HFFc6 (cell line): ENCODE measurements at places on chromosomes 6 and 20. TPM values are rescaled to one million over a fixed set of nuclear protein-coding genes. Genes with fewer than 3 reads are reported as not detected.
A peak's percentile ranks its signal among the peaks of the same experiment; 100 is the strongest.

- DNase-seq, result no peak
Measured at GRCh38 chr6:166281104-166281503, 27.1 kb downstream of the PRR18 start.

- no peak for DNase-seq
Measured at GRCh38 chr6:43070028-43070632, 6.0 kb upstream of the PTK7 start.

SOBP gene
- total RNA-seq, result 0.12 to 0.15 TPM in 2 of 3 replicates, not detected in the other

RRAGD gene
- total RNA-seq, result not detected in 3 replicates

DNA sequence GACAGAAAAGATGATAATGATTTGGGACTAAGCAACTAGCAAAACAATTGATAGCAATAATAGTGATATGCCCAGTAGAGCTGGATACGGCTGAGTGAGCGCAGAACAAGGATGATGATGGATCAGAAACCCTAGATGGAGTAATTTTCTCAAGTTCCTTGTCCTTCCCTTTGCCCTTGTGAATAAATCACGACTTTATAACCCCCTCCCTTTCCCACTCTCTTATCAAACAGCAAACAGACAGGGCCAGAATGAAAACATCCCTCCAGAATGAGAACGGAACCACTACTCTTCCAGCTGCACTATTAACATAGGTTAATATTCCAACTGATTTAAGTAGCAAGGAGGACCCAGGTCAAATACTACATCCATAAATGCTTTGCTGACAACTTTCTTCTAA lies 1.3 kb upstream of the MTFR2 start:
- DNase-seq, result no peak

- peak; percentile 12 for DNase-seq
Measured at GRCh38 chr6:85756982-85757381, 114.3 kb upstream of the SYNCRIP start.

FAM83C gene
- not detected in 3 replicates for total RNA-seq

GRCh38 chr6:84019842-84020211 lies 13.7 kb upstream of the MRAP2 start:
- DNase-seq, result no peak

- no peak for DNase-seq
Measured at GRCh38 chr20:56392881-56393482, 537 bp downstream of the CSTF1 start.

- no peak for DNase-seq
Measured at GRCh38 chr6:111664565-111665030, 58.9 kb upstream of the TRAF3IP2 start.

DNA sequence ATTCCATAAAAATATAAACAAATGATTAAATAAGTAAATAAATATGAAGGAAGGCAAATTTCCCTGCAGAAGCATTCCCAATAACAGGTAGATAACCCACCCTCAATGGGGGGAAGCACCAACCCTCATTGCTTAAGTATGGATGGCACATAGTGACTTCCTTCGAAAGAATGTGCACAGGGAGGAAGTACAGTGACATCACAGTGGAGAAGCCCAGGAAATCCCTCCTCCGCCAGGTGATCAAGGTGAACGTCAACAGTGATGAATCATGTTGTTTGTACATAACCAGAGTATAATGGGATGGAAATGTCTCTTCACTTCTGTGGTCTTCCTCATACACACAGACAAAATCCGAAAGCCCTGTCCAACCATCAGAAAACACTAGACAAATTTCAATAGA lies 267.9 kb downstream of the THBS2 start:
- no peak for DNase-seq

DNA sequence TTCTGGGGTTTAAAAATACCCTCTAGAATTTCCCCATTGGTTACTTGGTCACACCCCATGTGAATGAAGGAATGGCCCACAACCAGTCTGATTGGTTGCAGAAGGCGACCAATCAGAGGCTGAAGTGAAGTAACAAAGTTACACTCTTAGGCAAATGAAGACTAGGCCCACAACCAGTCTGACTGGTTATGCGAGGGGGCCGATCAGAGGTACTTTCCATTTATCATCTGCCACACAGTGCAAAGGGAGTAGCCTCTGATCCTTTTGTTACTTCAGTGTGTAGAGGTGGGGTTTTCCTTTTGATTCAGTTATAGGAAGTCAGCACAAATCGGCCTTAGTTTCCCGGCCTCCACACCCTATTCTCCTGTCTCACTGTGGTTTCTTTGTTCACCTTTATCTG lies 61.2 kb upstream of the SGK1 start:
- no peak for DNase-seq

DNA sequence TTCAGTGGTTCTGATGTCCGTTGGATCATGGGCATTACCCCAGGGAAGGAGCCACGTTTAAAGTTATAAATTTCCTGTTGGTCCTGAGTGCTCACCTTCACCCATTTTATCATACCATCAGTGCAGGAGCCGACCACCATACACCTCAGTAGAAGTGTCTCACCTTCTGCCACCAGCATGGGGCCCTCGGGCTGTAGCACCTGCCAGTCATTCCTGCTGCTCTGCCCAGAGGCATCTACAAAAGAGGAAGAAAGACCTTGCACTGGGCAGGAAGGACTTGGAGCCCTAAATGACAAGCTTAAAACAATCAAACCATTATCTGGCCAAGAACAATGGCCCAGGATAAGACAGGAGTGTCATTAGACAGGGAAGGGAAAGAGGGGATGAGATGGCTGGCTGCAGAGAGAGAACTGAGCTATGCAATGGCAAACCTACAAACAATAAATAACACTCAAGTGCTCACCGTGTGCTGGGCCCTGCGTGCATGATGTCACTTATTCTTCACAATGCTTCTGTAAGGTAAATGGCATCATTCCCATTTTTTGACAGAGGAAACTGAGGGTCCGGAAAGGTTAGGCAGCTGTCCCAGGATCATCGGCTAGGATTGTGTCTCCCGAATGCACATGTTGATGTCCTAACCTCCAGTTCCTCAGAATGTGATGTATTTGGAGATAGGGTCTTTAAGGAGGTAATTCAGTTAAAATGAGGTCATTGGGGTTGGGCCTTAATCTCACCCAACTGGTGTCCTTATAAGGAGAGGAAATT lies 11.2 kb downstream of the SIRPB2 start:
- DNase-seq, result no peak

- no peak for DNase-seq
Measured at GRCh38 chr20:59985864-59986263, 27.6 kb downstream of the CDH26 start.

GSTA3 gene
- not detected in 2 replicates for total RNA-seq

DNA sequence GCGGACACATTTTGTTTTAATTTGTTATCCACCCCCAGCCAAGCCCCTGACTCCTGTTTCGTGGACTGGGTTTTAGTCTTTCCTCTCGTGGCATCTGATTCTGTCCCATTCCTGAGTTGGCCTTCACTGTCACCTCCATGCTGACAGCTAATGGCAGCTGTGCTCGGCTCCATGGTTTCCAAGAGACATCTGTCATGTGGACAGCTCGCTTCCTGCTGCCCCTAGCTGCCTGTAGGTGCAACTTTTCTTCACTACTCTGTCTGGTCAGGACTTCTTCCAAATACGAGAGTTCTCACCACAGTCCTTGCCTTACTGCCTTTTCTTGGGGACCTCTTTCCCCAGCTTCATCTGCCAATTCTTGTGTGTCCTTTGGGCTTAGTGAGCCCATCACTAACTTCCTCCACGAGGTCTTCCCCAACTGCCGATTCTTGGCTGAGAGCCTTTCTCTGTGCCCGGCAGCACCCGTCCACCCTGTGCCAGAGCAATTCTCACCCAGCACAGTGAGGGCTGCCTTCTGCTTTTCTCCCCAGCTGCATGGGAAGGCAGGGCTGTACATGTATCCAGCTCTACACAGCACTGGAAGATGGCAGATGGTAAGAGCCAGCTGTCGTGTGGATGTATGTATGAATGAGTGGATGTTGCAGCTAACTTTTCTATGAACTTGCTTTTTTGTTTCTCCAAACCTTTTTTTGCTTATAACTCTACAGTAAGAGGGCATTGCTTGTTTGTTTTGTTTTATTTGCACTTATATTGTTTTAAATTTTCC lies 140.4 kb downstream of the F13A1 start:
- no peak for DNase-seq

- peak; percentile 54 for DNase-seq
Measured at GRCh38 chr20:7859356-7859802, 80.9 kb downstream of the HAO1 start.

GRCh38 chr6:33195304-33196165 lies 3.3 kb upstream of the COL11A2 start:
- DNase-seq, result no peak

DNA sequence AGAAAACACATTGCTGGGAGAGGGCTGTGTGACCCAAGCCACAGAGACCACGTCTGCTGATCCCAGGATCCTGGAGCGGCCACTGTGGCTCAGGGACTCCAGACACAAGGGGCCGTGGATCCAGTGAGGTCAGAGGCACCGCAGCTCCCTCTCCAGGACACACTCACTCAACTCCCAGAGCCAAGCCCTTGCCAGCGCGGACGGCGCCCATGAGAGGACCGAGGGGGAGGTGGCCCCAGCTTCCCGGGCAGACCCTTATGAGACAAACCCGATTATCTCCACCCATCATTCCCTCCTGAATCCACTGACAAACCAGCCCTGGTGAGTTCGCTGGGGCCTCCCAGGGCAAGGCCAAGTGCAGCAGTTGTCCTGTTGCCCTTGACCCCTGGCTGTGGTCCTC lies 201.2 kb downstream of the TAF4 start:
- no peak for DNase-seq

DNA sequence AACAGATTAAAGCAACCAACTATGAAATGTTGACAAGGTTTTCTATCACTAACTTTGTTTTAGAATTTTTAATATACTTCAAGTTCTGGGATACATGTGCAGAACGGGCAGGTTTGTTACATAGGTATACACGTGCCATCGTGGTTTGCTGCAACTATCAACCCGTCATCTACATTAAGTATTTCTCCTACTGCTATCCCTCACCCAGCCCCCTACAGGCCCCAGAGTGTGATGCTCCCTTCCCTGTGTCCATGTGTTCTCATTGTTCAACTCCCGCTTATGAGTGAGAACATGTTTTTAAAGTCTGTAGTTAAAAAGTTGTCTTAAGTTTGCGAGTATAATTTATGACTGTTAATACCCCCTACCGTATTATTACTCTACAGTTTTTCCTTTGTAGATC lies 844.3 kb upstream of the MANEA start:
- no peak for DNase-seq

DNA sequence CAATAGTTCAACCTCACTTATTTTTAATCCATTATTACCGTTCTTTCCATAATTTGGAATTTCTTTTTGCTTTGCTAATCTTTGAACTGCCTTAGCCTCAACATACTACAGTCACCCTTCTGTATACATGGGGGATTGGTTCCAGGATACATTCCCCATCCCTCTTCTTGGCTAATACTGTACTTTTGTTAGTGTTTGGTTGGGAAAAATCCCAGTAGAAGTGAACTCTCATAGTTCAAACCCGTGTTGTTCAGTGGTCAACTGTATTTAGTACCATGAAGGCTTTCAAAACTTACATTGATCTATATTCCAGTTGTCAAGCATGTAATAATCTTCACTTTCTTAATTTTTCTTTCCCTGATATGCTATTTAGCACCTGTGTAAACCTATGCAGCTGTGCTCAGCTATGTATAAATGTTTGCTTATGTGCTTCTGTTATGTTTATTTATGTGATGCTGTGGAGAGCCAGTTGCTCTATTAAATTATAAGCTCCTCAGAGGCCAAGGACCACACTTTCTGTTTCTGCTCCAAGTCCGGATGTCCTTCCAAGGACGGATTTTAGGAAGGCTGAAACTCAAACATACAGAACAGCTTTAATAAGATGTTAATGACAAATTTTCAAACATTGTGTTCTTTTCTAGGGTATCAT lies 33.3 kb upstream of the LAMA4 start:
- no peak for DNase-seq

STMN3 gene
- total RNA-seq, result 1.1 to 2.9 TPM (median 2.5 TPM) in 3 replicates

DNA sequence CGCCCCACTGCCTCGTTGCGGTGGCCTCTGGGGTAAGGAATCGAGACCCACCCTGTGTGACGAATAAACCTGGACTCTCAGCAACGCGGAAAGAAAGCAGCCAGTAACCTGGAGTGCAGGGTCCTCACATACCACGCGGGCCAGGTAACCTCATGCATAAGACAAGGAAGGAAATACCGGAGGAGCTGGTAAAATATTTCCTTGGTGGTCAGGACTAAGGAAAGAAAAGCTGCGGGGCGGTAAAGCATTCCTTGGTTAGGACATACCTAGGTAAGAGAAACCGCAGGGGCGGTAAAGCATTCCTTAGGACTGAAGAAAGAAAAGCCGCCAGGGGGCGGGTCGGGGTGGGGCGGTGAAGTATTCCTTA lies 80.7 kb downstream of the SYTL3 start:
- no peak for DNase-seq

- no peak for DNase-seq
Measured at GRCh38 chr20:48141660-48142515, 356.6 kb upstream of the SULF2 start.
